EH (cell line): ENCODE measurements at places on chromosomes 4 and X.

DNA sequence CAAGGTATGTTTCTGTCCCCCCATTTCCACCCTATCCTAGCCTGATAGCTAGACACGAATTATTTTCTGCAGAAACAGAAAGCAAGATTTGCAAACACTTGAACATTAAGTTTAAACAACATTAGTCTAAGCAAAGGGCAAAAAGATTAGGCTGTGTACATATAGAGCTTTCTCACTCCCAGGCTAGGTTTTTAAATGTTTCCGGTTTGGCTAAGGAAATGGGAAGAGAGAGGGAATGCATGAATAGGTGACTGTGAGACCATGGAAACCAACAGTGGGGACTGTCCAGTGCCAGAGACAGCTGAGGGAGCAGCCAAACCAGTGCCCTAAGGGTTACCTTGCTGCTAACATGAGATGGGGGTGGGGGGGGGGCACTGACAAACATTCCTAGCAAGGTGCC lies 242.7 kb downstream of the SCFD2 start:
- DNase-seq, result no peak

GRCh38 chrX:103886624-103887023 lies 54.6 kb upstream of the RAB9B start:
- DNase-seq, result no peak

DNA sequence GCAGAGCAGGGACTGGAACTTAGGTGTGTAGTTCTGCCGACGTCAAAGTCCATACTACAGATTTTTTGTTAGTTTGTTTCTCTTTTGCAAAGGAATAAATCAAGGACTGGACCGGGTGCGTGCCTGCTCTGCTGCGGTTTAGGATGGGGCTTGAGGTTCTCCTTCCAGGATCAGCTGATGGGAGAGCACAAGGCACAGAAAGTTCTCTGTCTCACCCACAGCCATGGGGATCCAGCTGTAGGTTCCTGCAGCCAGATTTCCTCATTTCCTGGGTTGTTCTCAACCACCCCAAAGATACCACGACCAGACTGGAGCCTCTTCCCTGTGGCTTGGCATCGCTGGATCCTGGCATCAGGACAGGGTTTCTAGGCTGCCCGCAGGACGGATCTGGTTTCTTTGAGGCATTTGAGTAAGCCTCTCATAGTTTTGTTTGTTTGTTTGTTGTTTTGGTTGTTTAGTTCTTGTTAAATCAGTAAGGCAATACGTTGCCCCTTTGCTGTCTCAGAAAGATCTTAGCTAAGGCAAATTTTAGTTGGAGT lies 789 bp upstream of the SRPX start:
- DNase-seq, result peak; percentile 6

- peak; percentile 92 for DNase-seq
Measured at GRCh38 chr4:139454111-139455045, at the start of gene RAB33B. Gene RAB33B (plus strand): TSS chr4:139454121. CDS start chr4:139454196, 75 bp downstream.

DNA sequence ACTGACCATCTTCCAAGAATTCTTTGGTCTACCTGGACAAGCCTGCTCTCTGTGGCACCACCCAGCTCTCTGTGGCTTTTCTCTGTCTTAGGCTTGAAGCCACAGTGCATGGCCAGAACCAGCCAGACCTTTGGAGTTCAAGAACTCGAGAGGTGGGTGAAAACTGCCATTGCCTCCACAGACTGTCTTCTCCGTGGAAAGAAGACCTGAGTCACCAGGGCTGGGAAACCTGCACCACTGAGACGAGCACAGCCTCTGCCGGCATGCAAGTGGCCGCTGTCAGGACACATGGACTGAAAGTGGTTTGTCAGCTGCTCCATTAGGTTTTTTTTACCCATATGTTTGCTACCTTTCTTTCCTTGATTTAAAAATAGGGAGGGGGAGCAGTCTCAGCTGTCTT lies 74.5 kb downstream of the MGST2 start:
- DNase-seq, result no peak

- DNase-seq, result peak; percentile 73
Measured at GRCh38 chr4:94827481-94828110, 69.8 kb downstream of the BMPR1B start.

DNA sequence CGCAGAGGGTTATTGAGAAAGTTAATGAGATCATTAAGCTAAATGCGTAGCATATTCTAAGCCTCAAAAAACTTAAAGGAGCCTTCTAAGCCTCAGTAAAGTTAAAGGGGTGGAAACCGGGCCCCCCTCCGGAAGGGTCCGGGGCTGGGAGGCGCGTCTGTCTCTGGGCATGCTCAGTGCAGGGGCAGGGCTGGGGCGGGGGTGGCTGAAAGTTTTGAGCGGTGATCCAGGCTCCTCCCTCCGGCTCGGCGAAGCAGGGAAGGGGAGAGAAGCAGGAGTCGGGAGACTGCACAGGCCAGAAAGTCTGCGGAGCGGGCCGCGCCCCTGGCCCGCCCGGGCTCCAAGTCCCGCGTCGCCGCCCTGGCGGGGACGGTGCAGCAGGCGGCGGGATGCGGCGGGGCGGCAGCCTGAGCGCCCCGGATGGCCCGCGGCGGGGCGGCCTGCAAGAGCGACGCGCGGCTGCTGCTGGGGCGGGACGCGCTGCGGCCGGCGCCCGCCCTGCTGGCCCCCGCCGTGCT lies at the start of gene EVC:
Gene EVC (plus strand): TSS at position 241 of the 518 bp plus-strand sequence. CDS start 180 bp downstream, at position 421.
- peak; percentile 85 for DNase-seq

DNA sequence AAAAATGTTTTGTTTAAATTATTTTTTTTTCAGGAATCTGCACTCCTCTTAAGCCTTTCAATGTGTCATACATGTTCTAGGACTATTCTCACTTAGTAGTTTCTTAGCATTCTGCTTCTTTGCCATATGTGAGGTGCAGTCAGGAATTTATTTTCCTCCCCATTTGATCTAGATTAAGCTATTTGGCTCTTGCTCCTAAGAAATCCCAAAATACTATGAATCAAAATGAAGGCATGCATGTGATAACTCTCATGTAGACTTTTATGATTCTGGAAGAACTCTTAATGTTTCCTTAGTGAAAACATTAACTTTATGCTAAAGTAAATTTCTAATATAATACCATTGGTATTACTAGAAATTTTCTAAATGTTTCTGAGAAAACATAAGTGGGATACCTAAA lies 664.5 kb downstream of the RAPGEF2 start:
- no peak for DNase-seq

DNA sequence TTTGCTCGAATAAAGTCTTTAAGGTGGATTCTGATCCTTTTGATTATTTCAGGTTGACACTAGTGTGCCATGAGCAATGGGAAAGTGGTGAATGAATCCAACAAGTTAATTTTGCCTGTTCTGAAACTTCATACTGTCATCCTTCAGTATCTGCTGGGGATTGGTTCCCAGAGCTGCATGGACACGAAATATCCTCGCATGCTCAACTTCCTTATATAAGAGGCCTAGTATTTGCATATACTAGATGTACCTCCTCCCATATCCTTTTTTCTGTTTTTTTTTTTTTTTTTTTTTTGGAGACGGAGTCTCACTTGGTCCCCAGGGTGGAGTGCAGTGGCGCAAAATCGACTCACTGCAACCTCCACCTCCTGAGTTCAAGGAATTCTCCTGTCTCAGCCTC lies 23.0 kb upstream of the PDS5A start:
- DNase-seq, result no peak

DNA sequence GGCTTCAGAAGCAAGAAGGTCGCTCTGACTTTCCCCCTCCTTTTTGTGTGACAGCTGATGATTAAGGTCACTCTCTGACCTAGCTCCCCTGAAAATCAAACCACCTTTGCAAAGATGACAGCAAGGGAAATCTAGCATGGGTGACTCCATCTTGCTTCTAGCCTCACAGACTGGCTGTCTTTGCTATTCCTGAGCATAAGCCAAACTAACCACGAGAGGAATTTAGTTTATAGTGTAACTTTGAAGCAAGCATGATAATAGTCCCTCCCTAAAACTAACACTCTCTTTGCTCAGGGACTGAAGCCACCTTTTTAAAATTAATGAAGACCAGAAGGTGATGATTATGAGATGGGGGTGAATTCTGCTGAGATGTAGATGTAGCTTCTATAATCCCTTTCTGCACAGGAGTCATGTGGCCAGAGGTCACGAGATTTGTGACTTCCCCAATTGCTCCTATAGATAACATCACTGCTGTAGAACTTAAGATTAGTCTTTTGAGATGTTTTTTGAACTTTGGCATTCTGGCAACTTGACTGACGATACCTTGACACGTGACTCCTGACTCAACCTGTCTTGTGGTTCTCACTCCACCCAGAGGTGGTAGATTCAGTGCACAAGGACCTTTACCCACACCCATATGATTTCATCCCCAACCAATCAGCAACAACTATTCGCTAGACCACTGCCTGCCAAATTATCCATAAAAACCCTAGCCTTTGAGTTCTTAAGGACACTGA lies 14.9 kb upstream of the PDE5A start:
- DNase-seq, result peak; percentile 39

- DNase-seq, result no peak
Measured at GRCh38 chrX:84487365-84488353, 14.6 kb downstream of the HDX start.

- DNase-seq, result peak; percentile 96
Measured at GRCh38 chr4:25448379-25449109, 71.5 kb downstream of the ANAPC4 start.

DNA sequence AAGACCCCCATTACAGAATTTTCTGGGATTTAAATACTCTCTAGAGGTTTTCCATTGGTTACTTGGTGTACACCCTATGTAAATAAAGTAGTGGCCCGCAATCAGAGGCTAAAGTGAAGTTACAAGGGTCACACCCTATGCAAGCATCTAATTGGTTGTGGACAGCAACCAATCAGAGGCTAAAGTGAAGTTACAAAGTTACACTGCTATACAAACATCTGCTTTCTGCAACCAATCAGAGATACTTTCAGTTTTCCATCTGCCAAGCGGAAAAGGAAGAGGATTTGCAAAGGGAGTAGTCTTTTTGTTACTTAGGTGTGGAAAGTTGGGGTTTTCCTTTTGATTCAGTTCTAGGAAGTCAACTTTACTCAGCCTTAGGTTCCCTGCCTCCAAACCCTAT lies 2.0 kb upstream of the ATRX start:
- DNase-seq, result peak; percentile 16

GRCh38 chr4:153521478-153521877 lies 55.3 kb downstream of the TMEM131L start:
- no peak for DNase-seq

GRCh38 chrX:43970528-43970927 lies 2.7 kb downstream of the NDP start:
- DNase-seq, result peak; percentile 44

GRCh38 chr4:57214654-57215411 lies 104.6 kb upstream of the IGFBP7 start:
- no peak for DNase-seq

GRCh38 chr4:3641501-3641900 lies 109.3 kb upstream of the LRPAP1 start:
- no peak for DNase-seq

GRCh38 chrX:91079342-91080114 lies 355.1 kb upstream of the PABPC5 start:
- no peak for DNase-seq

GRCh38 chr4:47442980-47443379 lies 20.5 kb downstream of the COMMD8 start:
- no peak for DNase-seq

GRCh38 chr4:186725469-186726425 lies 2.1 kb upstream of the FAT1 start:
- DNase-seq, result peak; percentile 88

GRCh38 chr4:22857411-22857810 lies 164.7 kb downstream of the GBA3 start:
- DNase-seq, result no peak

DNA sequence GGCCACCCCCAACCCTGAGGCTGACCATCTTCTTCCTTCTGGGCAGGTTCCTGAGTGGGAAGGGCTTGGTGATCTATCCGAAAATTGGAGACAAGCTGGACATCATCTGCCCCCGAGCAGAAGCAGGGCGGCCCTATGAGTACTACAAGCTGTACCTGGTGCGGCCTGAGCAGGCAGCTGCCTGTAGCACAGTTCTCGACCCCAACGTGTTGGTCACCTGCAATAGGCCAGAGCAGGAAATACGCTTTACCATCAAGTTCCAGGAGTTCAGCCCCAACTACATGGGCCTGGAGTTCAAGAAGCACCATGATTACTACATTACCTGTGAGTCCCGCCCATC lies 9.7 kb downstream of the EFNB1 start:
- no peak for DNase-seq

DNA sequence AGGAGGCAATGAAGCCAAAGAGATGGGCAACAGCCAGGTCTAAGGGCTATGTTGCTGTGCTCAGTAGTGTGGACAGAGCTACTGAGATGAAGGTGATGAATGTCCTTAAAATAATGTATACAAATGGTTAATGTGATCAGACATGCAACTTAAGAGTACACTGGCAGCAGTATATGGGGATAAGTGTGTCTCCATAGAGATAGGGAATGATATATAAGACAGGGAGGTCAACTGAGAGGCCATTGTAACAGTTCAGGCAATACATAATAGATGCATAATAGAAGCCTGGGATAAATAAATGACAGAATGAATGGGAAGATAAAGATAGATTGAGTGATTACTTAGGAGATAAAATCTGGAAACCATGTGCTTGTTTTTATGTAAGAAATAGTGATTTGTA lies 250.0 kb downstream of the CFAP299 start:
- DNase-seq, result no peak

DNA sequence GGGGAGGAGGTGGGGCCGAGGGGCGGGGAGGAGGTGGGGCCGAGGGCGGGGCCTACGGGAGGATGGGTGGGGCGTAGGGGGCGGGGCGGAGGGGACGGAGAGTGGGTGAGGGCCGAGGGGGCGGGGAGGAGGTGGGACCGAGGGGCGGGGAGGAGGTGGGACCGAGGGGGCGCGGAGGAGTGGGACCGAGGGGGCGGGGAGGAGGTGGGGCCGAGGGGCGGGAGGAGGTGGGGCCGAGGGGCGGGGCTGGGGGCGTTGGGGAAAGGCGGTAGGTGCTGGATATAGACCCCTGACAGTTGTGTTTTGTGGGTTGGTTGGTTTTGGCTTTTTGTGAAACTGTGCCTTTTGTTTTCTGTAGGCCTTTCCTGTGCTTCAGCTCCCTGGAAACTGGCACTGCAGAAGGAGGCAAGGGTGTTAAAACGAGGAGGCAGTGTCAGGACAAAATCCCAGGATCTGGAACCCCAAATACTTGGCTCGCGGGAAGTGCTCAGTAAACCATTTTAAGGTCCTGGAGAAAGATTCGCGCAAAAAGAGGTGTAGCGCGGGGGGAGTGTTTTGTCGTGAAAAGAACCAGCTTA lies 580 bp upstream of the MMGT1 start:
- DNase-seq, result peak; percentile 75

DNA sequence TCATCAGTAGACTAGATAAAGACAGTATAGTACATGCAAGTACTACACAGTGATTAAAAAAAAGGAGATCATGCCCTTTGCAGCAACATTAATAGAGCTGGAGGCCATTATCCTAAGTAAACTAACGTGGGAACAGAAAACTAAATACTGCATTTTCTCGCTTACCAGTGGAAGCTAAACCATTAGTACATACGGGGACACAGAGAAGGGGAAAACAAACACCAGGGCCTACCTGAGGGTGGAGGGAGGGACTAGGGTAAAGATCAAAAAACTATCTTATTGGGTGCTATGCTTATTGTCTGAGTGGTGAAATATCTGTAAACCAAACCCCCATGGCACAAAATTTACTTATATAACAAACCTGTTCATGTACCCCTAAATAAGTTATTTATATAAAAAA lies 836.9 kb downstream of the SH3BGRL start:
- DNase-seq, result no peak

GRCh38 chr4:114386637-114387233 lies 211.9 kb upstream of the UGT8 start:
- DNase-seq, result peak; percentile 54
